Stimulated activated naive CD8-positive, alpha-beta T cell treated with anti-CD3 and anti-CD28 coated beads, Interleukin-15, Interleukin-2, amounts not matched to agents 100 U/mL and 50 U/mL, for 24 hours (primary cell): ENCODE measurements at places on chromosomes 12 and 14.

GRCh38 chr12:54341378-54342300 lies 16.7 kb downstream of the COPZ1 start:
- DNase-seq = no peak

DNA sequence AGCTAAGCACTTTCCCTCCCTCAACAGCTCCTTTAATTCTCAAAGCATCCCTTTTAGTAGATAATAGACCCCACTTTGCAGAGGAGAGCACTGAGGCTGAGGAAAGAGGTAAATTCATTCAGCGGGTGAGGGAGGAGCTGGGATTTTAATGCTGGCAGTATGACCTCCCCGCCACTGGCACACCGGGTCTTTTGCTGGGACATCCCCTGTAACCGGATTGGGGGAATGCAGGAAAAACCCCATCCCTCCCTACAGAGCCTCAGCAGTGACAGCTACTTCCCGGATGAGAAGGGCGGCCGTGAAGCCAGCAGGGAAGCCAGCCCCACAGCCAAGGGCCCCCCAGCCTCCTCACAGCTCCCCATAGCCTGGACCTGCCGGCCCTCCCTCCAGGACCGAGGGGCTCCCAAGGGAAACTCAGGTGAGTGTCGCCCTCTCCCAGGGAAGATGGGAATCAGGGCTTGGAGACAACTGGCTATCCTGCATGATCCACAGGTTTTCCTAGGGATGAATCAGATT lies 12.1 kb downstream of the ZBTB39 start:
- no peak for DNase-seq

GRCh38 chr14:63770187-63770807 lies 42.4 kb upstream of the SGPP1 start:
- DNase-seq = peak; percentile 34

GRCh38 chr14:104442631-104443390 lies 136.8 kb upstream of the C14orf180 start:
- no peak for DNase-seq

DNA sequence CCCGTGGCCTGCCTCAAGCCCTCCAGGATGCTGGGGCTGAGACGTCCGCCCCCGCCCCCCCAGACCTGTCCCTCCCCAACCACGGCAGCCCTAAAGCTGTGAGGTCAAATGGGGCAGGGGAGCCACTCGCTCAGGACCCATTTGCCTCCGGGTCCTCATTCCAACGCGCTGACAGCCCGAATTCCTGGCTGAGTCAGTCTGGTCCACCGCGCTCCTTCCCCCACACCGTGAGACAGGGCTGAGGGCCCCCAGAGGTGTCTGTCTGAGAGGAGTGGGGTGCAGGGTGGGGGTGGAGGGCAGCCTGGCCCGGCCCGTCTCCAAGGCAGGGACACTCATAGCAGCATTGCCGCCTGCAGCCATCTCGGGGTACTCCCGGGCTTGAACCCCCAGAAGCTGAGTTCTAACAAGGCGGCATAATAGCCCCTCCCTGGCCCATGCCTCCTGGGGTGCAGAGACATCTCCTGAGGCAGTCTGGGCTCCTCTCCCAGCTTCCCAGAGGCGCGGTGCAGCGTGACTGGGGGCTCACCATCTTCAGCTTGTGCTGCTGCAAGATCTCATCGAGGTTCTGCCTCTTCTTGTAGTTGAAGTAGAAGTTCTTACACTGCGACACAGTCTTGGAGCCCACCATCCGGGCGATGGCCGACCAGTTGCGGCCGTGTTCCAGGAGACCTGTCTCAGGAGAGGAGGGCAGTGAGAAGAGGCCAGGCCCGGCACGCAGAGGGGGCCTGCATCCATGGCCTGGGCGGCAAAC lies 90.5 kb downstream of the RFLNA start:
- DNase-seq = no peak

DNA sequence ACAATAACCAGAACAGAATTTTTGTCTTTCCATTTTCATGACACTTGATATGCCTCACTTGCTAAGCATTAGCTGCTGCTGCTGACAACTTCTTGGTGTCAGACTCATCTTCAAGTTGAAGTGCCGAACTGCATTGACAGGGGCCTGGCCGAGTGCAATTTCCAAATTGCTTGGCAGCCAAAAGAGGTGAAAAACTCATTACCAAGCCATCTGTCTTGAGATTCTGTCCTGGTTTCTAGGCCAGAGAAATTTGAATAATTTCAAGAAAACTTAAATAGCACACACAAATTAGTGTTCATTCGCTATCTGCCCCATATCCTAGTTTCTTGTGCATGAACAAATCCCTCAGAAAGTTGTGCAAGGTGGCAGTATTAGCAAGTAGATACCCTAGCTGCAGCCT lies 165.3 kb upstream of the RASSF8 start:
- DNase-seq = no peak

GRCh38 chr12:81472934-81473333 lies 286.2 kb downstream of the PPFIA2 start:
- DNase-seq = no peak

DNA sequence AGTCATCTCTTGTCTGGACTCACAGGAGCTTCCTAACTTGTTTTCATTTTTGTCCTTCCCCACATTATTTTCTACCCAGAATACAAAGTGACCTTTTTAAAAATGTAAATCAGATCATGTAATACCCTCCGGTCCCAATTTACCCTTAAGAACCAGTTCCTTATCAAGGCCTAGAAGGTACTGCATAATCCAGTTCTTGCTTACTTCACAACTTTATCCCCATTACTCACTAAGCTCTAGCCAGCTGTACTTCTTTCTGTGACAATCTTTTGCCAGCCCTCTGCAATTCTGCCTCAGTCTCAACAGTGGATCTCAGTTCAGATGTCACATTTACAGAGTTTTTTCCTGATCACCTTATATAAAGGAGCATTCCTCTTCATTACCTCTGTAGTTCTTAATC lies 11.6 kb downstream of the RAP1B start:
- DNase-seq = no peak

DNA sequence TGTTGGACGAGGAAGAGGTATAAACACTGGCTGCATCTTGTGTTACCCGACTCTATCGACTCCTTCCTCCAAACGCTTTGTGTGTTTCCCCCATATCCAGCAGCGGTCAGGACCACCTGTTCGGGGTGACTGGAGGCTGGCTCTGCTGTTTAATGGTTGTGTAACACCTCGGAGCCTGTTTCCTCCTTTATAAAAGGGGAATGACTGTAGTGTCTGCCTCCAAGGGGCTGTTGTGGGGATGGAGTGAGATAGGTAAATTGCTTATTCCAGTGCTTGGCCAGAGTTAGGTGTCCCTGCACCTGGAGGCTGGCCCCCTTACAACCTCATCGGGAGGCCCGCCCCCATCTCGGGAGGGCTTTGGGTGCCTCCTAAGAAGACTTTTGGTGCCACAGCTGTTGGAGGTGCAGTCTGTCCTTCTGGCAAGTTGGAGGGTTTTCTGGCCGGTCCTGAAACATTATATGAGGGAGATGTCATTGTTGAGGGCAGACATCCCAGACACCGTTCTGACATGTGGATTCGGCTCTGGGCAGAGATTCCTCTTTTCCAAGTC lies 1.1 kb downstream of the MLXIP start:
- peak; percentile 29 for DNase-seq

GRCh38 chr14:50750323-50750722 lies 80.6 kb downstream of the NIN start:
- no peak for DNase-seq

GRCh38 chr14:102389246-102389645 lies 26.5 kb downstream of the TECPR2 start:
- no peak for DNase-seq
